ENCODE measurements at places on chromosomes 6 and 20.

GRCh38 chr20:37190354-37191112, 11.2 kb upstream of the MROH8 start:
- DNase-seq, result no peak

DNA sequence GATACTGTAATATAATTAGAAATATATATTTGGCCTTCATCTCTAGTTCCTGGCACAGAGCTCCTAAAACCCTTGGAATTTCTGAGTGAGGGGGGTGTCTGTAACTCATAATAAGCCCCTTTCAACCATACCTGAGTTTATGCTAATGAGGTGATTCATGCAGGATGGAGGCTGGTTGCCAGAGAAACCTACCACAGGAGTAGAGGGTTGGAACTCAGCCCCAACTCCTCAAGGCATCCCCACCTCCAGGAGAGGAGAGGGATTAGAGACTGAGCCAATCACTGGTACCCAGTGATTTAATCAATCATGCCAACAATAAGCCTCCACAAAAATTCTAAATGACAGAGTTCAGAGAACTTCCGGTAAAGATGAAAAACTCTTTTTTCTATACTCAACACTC, 17.5 kb downstream of the UQCC1 start:
- DNase-seq, result no peak

DNA sequence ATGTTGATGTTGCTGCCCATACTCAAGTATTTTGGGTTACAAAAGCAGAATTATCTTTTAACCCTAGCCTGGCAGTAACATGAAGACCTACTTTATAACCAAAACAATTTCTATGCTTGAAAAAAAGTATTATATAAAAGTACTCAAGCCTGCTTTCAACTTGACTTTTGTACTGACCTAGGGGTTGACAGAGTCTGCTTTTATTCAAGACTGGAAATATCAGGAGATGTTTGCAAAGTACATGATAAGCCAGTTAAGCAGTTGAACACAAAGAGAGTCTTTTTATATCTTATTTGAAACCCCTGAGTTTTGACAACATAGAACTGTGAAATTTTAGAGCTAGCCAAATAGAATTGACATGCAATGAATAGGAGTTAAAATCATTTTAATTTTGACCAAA, 159.8 kb downstream of the KCNQ5 start:
- no peak for DNase-seq

GRCh38 chr6:43020847-43021246, 576 bp upstream of the RRP36 start:
- no peak for DNase-seq

- DNase-seq, result no peak
Observed at GRCh38 chr6:125745281-125746018, 4.0 kb upstream of the HEY2 start.

DNA sequence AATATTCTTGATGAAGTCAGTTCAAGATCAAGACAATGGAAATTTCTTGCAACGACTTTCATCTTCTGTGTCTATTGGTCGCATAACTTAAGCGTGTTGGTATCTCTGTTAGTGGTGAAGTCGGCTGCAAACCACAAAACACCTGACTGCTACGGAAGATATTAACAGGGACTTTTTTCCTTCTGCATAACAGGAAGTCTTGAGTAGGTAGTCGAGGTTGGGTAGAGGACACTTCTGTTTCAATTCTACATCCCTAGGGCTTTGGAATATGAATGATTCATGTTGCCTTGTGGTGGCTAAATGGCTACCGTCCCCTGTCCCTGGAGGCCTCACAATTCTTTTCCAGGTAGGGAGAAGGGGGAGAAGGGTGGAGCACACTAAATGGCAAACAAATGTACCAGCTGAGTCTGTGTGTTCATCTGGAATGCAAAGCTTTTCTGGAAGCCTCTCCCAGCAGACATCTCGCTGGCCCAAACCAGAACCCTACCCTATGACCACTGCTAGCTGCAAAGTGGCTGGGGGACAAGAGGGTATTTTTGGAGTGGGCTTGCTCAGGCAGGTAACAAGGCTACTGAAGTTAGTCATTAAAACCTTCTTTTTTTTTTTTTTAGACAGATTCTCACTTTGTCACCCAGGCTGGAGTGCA, 34.6 kb upstream of the NKX2-2 start:
- DNase-seq, result no peak

DNA sequence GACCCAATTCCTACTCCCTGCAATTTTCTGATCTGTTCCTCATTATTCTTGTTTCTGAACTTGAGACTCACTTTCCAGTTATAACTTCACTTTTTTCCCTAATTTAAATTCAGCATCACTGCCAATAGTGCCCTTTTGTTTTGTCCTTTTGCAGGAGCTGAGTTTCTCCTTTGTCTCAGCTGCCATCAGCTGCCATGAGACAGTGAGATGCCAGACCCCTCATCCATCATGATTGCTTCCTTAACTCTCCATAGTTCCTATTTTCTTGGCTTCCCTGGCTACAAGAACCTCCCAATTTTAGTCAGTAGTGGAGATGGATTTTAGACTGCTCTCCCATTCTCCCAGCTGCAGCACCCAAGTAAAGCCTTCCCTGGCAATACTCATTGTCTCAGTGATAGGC, 518.1 kb downstream of the HDGFL1 start:
- no peak for DNase-seq

- DNase-seq, result no peak
Observed at GRCh38 chr20:3239026-3239866, at the start of gene SLC4A11. Gene SLC4A11, minus strand, starts transcription at chr20:3239190. Its CDS starts 53 bp downstream, at chr20:3239137.

DNA sequence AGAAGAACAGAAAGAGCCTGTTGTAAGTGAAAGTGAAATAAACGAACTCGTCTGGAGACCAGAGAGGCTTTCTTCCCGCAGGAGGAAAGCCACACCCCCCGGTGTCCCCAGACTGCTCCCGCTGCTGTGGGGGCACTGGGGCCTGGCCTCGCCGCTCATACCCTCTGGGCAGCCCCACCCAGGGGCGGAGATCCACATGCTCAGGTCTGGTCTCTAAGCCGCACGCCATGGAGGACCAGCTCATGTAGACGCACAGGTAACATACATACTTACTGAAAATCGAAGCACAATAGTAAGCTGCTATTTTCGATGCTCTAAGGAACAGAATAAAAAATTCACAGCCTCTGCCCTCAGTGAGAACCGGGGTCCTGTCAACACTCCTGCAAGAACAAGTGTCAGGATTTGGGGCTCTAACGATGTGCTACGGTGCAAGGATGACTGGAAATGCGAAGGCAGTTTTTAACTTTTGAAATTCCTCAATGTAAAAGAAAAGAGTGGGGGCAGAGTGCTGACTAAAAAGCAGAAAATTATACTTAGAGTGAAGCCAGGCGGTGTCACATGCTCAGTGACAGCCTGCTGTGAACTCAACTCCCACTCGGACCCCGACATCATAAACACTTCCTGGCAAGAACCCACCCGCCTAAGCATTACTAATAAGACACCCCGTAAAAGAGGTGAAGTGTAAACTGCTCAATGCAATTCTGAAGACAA, 110.5 kb downstream of the IRF4 start:
- DNase-seq, result no peak

GRCh38 chr6:100266494-100267401, 198.0 kb downstream of the SIM1 start:
- no peak for DNase-seq

GRCh38 chr20:699811-700338, 24.3 kb upstream of the SCRT2 start:
- DNase-seq, result no peak

- no peak for DNase-seq
Observed at GRCh38 chr20:19251958-19252357, 39.5 kb downstream of the SLC24A3 start.

- DNase-seq, result no peak
Observed at GRCh38 chr6:86017236-86017635, 374.6 kb upstream of the SYNCRIP start.

GRCh38 chr6:110661414-110661813, 153.9 kb downstream of the CDK19 start:
- DNase-seq, result no peak

GRCh38 chr6:149913085-149913484, 9.8 kb downstream of the RAET1G start:
- no peak for DNase-seq

- DNase-seq, result no peak
Observed at GRCh38 chr6:33761922-33762629, 15.4 kb upstream of the IP6K3 start.

- DNase-seq, result no peak
Observed at GRCh38 chr20:57396984-57397692, 5.9 kb downstream of the RBM38 start.

- no peak for DNase-seq
Observed at GRCh38 chr6:10968776-10969175, 75.3 kb downstream of the ELOVL2 start.

- DNase-seq, result no peak
Observed at GRCh38 chr20:10322073-10323012, 103.7 kb downstream of the SNAP25 start.
